ENCODE measurements at places on chromosomes 7 and 10.

- DNase-seq: no peak
Observed at GRCh38 chr10:107163076-107163855, 1.2 kb downstream of the SORCS1 start.

DNA sequence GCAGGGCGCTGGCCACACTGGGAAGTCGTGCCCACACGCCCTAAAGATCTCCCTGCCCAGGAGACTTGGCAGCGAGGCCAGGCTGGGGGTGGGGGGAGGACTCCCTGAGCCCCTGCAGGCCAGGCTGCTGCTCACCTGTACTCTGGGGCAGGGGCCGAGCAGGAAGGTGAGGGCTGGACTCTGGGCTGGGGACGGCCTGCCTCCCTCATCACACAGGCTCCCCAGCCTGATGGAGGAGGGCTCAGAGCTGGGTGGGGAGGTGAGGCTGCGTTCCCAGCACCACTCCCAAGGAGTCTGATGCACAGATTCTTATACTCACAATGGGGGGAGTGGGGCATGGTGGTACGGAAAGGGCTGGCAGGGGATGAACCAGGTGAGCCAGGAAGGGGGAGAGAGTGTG, 71.2 kb downstream of the ELFN1 start:
- DNase-seq: no peak

GRCh38 chr10:27746397-27747095, 927 bp upstream of the MKX start:
- no peak for DNase-seq

GRCh38 chr10:25699631-25700030, 234.4 kb upstream of the MYO3A start:
- DNase-seq: no peak

Measured in right lobe of liver (tissue), 6 donors.